A549 treated with GW870086 at 1 μM for 4 hours (cell line): ENCODE measurements at places on chromosomes 2 and 18. TPM values are rescaled to one million over a fixed set of nuclear protein-coding genes. Genes with fewer than 3 reads are reported as not detected.

Gene CD8B2
- not detected in 5 replicates for total RNA-seq

Gene PSD4
- total RNA-seq: 10.8 to 13.2 TPM (median 12.7 TPM) in 5 replicates

Gene L3MBTL4
- total RNA-seq: not detected in 5 replicates

Gene TDRD15
- total RNA-seq: not detected in 5 replicates

Gene MAP4K3
- 15.1 to 22.9 TPM (median 21.5 TPM) in 5 replicates for total RNA-seq

Gene EFHD1
- 3.3 to 4.9 TPM (median 3.6 TPM) in 5 replicates for total RNA-seq

Gene PTPRN
- 0.95 to 1.9 TPM (median 1.5 TPM) in 5 replicates for total RNA-seq

Gene TRIM54
- 0.67 to 1.1 TPM (median 0.72 TPM) in 5 replicates for total RNA-seq

Gene YPEL5
- total RNA-seq: 40.8 to 58.4 TPM (median 48.6 TPM) in 5 replicates

Gene FTCDNL1
- total RNA-seq: 2.0 to 3.4 TPM (median 2.7 TPM) in 5 replicates
